ENCODE measurements at places on chromosomes 7 and 10. TPM values are rescaled to one million over a fixed set of nuclear protein-coding genes. Genes with fewer than 3 reads are reported as not detected.

DNA sequence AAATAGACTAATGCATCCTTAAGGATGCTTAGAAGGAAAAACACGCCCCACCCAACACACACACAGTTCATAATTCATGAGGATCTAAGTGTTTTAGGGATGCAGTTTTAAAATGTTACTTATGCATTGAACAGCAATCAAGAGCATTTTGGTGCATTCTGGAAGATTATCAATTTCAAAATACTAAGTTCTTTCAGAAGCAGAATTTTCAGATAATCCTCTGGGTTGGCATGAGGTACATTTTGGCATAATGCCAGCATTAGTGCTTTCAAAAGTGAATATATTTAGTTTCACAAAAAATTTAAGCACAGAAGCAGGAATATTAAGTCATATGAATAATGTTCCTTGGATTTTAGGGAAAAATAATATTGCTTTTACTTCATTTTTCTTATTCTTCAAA is 937.1 kb downstream of the REEP3 start:
- no peak for DNase-seq

DNA sequence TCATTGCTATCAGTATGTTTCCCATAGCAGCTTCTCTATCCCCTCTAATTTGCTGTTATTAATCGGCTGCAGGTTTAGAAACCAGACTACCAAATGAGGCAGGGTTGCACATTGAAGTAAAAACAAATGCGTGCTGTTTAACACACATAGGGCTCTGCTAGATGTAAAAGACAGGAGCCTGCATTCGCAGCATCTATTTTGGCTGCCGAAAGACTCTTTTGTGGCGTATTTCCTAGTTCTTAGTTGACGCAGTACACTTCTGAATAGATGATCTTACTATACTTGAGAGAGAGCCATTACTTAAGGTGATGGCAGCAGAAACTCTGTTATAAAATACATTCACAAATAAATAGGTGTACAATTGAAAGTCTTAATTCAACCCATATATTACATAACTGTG is 21.4 kb downstream of the SGCE start:
- DNase-seq: no peak

DNA sequence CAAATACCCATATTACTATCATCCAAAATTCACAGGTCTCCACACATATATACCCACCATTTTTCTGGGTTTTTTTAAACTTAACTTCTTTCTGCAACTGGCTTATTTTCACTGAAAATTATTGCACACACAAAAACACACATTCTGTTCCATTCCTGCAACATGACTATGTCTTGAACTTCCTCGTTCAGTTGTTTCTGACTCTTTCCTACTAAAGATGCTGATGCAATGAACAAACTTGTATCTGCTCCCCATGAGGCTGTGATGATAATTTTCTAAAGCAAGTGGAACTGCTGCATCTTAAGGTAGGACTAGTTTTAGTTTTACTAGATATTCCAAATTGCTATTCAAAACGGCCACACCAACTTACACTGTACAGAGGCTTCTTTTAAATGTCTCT is 77.7 kb downstream of the OSBPL3 start:
- no peak for DNase-seq

DNA sequence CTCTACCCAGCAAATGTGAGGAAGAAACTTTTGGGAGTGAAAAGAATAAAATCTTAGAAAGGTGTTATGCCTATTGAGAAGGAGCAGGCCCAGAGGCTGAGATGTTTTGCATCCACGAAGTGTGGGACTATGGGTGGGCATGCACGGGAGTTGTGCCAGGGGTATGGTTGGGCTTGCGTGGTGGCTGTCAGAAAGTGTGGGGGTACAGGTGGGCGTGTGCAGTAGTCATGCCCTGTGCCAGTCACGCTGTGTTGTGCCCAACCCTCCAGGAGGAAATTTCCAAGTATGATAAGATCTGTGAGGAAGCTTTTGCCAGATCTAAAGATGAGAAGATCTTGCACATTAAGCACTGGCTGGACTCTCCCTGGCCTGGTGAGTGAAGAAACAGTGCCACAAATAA is 52.9 kb upstream of the ZMIZ2 start:
- no peak for DNase-seq

DNA sequence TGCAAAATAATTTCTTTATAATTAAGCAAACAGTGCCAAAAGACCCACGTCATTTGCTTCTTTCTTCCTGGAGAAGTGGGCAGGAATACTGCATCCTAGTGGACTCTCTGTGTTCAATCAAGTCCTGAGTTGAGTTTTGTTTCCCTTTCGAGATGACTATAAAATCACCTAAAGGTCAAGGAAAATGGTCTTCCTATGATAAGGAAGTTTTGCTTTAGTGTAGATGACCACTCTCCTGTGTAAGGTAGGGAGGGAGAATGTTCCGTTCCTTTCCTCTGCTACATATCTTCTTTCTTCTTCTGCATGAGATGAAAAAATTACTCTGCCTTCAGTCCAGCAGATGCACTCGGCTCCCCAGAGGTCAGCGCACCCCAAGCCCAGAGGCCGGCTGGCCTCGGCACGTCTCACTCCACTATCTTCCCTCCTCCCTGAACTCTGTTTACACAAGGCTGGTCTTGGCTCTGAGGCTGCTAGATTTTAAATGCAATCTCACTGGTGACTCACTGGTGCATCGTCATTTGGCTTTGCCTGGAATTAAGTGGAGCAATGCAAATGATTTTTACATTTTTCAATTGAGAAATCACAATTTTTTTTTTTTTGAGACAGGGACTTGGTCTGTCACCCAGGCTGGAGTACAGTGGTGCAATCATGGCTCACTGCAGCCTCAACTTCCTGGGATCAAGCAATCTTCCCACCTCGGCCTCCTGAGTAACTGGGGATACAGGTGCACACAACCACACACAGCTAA is 18.6 kb upstream of the VDAC2 start:
- DNase-seq: peak; percentile 70

DNA sequence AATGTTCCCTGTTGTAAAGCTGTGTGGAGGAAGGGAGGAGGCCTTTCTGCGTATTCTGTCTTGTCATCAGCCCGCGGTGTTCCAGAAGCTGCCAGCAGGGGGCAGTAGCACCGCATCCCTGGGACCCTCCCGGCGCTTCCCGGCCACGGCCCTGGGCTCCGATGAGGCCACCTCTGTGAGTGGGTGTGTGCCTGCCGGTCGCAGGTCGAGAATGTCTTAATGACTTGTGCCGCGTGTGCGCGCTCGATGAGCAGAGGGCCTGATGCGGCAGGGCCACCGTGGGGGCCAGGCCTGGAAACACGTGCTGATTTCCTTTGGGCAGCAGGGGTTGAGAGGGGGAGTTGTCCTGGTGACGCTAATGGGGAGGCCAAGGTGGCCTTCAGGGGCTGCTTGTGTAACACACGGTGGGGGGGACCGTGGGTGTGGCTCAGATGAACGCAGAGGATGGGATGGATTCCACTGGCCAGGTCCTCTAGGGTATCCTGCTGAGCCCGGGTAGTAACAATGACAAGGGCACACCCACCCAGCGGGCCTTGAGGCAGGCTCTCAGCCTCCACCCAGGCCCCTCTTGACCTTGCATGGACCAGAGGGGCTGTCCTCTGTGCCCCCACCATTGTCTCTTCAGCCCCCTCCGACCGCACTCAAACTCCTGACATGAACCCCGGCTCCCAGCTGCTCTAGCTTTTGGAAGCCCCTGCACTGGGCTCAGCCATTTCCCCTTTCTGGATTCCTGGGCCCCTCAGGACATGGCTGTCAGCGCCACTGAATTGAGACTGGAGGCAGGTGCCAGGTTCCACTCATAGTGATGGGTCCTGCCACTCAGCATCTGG is 135.9 kb upstream of the PODXL start:
- DNase-seq: no peak

GRCh38 chr10:92969151-92969550 is 91.4 kb upstream of the CYP26C1 start:
- no peak for DNase-seq

DNA sequence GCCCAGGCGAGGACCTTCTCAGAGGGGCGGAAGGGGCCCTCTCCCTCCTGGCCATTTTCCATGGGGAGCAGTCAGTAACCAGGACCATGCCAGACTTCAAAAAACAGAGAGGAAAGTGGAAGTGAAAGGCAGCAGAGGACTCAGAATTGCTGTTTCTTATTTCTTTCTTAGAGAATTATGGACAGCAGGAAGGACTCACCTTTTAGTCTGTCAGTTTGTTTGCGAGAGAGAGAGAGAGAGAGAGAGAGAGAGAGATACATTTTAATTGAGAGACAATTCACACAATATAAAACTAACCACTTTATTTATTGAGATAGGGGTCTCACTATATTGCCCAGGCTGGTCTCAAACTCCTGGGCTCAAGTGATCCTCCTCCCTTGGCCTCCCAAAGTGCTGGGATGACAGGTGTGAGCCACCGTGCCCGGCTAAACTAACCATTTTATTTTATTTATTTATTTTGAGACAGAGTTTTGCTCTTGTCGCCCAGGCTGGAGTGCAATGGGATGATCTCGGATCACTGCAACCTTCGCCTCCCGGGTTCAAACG is 24.5 kb downstream of the SCD start:
- DNase-seq: no peak

- no peak for DNase-seq
Observed at GRCh38 chr10:69470463-69471384, 19.5 kb downstream of the TSPAN15 start.

DNA sequence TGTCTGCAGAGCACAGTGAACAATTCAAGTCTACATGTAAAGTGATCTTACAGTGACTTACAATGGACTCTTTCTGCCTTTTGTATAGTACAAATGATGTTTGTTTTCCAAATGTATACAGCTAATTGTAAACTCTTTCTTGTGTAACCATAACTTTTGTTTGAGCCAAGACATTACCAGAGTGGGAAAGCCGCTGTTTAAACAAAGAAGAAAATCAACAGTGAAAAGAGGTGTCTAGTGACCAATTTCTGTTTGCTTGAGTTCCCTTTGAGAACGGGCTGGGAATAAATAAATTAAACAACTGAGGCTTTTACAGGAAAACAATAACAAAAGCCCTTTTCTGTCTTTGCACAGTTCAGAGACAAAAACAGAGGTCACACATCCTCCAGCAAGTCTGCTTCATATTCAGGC is 1163.4 kb downstream of the CNTNAP2 start:
- no peak for DNase-seq

- peak; percentile 81 for DNase-seq
Observed at GRCh38 chr7:101125989-101126650, 784 bp upstream of the SERPINE1 start.

- DNase-seq: no peak
Observed at GRCh38 chr7:34048445-34048844, 143.1 kb downstream of the BMPER start.

GRCh38 chr10:75209921-75210281 is 695 bp upstream of the VDAC2 start:
- peak; percentile 83 for DNase-seq

DNA sequence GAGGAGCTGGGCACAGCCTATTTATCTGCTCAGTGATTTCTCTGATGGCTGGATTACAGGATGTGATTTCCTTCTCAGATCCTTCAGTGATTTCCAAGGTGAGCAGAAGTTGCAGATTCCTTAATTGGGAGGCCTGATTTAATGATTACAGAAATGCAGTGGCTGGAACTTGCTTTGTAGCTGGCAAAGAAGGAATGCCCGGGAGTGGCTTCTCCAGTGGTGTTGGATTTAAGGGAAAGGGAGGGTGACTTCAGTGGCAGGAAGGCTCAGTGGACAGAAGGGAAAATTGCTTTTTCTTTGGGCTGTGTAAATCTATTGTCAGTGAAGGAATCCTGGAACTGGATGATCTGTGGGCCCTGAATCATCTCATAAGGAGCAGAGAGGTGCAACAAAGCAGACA is 5.1 kb downstream of the SORCS3 start:
- DNase-seq: no peak

- no peak for DNase-seq
Observed at GRCh38 chr10:75083972-75084833, 27.3 kb upstream of the SAMD8 start.

DNA sequence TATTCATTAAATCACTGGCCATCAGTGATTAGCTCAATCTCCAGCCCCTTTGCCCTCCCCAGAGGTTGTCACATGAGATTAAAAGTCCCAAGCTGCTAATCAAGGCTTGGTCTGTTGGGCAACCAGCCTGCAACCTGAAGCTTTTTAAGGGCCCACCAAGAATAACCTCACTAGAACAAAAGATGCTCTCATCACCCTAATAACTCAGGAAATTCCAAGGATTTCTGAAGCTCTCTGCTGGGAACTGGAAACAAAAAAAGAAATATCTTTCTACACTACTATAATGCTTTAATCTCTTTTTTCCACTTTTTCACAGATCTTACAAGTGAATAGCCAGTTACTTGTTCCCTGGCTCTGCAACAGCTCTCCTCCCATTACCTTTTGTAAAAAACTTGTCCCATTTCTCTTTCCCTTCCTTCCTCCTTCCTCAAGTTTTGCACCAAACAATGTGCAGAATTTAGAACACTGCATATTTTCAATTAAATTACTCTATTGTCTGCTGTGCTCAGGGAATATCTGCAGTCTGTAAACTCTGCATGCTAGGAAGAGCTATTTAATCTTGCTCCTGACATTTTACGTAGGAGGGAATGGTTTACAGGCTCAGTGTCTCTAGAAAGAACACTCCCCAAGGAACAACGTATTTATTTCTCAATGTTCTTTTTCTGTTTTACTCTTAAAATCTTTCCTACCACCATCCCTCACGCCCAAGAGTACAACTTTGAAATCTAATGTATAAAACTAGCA is 169.1 kb downstream of the IMMP2L start:
- DNase-seq: no peak

DNA sequence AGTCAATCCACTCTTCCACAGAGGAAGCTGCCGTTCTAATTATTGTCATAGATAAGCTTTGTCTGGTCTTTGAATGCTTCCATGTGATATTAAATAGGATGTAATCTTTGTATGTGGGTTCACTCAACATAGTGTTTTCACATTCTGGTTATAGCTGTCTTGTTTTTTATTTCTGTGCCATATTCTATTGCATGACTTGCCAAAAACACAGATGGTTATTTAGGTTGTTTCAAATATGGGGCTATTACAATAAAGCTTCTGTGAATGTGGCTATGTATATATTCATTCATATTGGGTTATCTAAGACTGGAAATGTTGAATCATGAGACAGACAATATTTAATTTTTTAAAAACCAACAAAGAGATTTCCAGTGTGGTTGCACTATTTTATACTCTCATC is 1109.3 kb upstream of the LRRTM3 start:
- no peak for DNase-seq

- DNase-seq: no peak
Observed at GRCh38 chr7:25831831-25832411, 320.1 kb upstream of the NFE2L3 start.

DNA sequence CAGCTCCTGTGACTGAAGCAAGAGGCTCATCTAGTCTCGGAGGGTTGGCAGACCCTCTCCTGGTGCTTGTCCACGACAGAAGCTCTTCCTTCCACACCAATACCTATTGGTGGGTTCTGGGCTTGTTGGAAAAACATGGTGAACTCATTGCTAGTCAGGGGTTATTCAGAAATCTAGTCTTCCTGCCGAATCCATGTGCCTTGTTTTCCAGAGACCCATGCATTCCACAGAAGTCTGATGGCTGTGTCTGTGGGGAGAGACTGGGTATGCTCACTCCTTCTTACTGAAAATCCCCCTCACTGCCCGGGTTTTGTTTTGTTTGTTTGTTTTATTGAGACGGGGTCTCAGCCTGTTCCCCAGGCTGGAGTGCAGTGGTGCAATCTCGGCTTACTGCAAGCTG is 138.3 kb downstream of the DNAJB6 start:
- DNase-seq: no peak

The MMP21 gene
- total RNA-seq: not detected

The CCL24 gene
- not detected for total RNA-seq

The NUPR2 gene
- not detected for total RNA-seq

The CALHM3 gene
- total RNA-seq: not detected

The FAM25A gene
- total RNA-seq: not detected

The SYT15B gene
- 11.3 TPM for total RNA-seq

The TLL2 gene
- total RNA-seq: not detected

The PPP1R3C gene
- 19.7 TPM for total RNA-seq

The MYL10 gene
- not detected for total RNA-seq

The BLNK gene
- total RNA-seq: 3.9 TPM

The ANKRD16 gene
- total RNA-seq: 11.9 TPM

The CCDC172 gene
- total RNA-seq: not detected
